ENCODE measurements at places on chromosomes 11 and 22. TPM values are rescaled to one million over a fixed set of nuclear protein-coding genes. Genes with fewer than 3 reads are reported as not detected.

CCDC81 gene
- 0.57 TPM for total RNA-seq

DNA sequence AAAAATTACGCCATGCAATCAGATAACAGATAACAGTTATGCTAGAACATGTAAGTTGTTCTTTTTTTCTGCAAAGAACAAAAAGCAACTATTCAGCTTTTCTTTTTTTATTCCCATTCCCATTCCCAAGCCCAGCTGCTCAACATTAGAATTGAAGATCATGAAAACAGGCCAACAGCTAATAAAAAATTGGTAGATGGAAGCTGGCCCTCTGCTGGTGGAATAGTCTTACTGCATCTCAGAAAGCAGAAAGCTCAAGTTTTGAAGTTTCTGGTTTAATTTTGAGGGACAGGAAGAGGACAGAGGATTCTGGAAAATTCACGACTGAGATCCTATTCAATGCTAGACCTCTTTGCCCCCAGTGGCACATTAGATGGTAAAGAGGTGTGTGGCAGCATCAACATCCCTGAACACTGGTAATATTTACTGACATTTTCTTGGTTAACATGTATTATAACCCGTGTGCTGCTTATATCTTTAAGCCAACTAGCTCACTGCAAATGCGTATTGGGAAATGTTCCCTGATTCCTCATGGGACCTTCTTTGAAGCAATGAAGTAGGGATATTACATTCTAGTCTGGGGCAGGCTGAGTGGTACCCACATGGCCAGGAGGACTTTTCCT, 591.2 kb downstream of the OPCML start:
- no peak for DNase-seq

DNA sequence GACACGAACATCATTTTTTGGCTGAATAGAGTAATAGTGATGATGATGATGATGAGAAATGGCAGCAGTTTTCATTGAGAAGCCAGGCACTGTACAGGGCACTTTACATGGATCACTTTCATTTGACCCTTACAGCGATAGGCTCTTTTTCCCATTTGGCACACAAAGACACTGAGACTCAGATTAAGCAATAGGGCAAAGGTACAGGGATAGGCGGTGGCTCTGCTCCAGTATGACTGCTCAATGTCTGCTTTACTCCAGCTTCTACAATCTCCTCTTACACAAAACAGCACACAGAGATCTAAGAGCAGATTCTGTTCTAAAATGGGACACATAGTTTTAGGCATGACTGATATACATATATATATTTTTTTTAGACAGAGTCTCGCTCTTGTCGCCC, 40.6 kb downstream of the MPPED2 start:
- no peak for DNase-seq

DNA sequence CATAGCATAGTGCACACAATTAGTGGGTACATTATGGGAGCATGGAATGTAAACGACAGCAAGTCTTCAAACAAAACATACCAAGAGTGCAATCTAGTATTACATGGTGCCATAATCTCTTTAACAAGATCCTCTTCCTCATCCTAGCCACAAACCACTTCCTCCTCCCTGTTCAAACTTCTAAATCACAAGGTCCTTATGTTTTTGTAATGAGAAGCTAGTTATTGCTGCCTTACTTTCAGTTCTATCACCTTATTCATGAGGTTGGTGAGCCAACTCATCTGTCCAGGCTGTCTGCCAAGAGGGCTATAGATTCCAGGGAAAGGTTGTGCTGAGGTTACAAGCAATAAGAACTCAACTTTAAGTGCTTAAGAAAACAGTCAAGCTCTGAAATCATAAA, 195.4 kb upstream of the ARHGAP20 start:
- DNase-seq, result no peak

DNA sequence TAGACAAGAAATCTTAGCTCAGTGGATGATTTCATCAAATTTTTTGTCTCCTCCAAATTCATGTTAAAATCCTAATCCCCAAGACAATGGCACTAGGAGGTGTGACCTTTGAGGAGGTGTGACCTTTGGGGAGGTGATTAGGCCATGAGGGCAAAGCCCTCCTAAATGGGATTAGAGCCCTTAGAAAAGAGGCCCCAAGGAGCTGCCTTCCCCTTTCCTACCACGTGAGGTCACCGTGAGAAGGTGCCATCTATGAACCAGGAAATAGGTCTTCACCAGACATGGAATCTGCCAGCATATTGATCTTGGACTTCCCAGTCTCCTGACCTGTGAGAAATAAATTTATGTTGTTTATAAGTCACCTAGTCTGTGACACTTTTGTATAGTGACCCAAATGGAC, 138.7 kb downstream of the TRIM29 start:
- DNase-seq, result no peak

- DNase-seq, result no peak
Observed at GRCh38 chr11:87228820-87229219, 191.1 kb downstream of the TMEM135 start.
